NCI-H1436 treated with DMSO at 0.1 percent for 48 hours (cell line): ENCODE measurements at places on chromosomes 1 and 21.

- no peak for DNase-seq
These were observed 178.2 kb downstream of the FOXD2 start for GRCh38 chr1:47616036-47616435.

GRCh38 chr1:233520261-233521191 lies 93.4 kb upstream of the KCNK1 start:
- no peak for DNase-seq

- DNase-seq, result no peak
These were observed 1.9 kb upstream of the CATSPER4 start for GRCh38 chr1:26188477-26188876.

- no peak for DNase-seq
These were observed 229.8 kb downstream of the DISC1 start for GRCh38 chr1:231856426-231856825.
